ENCODE measurements at places on chromosomes 5 and 9.

DNA sequence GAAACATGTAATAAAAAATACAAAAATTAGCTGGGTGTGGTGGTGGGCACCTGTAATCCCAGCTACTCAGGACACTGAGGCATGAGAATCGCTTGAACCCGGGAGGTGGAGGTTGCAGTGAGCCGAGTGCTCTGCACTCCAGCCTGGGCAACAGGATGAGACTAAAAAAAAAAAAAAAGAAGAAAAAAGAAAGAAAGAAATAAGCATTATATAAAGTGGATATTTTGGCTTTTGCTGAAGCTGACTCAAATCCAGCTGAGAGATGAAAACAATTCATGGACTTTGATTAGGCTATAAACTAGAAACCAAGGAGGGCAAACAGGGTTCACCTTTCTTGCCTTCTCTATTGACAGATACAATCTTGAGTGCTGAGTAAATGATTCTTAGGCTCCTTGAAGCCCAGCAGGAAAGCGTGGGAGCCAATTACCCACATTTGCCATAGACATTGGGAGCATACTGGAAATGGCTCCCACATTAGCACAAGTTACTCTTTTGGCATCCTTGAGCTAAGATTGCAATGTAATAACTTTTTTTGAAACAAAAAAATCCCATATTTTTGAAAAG is 2.4 kb upstream of the BTF3 start:
- no peak for DNase-seq

DNA sequence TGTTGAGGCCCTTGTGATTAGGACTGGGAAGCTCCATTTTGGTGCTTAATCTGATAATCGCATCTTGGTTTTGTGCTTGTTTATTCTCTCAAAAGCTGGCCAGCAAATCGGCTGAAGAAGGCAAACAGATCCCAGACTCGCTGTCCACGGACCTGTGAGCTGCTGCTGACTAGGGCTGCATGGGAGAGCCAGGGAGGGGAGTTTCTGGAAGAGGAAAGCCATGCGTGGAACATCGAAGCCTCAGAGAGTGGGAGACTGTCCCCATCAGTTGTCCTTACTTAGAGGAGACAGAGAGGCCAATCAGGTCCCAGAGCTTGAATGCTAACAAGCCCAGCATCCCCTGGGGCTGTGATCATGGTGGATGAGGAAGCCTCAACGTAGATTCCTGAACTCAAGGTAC is 23.0 kb upstream of the FOXI1 start:
- no peak for DNase-seq

DNA sequence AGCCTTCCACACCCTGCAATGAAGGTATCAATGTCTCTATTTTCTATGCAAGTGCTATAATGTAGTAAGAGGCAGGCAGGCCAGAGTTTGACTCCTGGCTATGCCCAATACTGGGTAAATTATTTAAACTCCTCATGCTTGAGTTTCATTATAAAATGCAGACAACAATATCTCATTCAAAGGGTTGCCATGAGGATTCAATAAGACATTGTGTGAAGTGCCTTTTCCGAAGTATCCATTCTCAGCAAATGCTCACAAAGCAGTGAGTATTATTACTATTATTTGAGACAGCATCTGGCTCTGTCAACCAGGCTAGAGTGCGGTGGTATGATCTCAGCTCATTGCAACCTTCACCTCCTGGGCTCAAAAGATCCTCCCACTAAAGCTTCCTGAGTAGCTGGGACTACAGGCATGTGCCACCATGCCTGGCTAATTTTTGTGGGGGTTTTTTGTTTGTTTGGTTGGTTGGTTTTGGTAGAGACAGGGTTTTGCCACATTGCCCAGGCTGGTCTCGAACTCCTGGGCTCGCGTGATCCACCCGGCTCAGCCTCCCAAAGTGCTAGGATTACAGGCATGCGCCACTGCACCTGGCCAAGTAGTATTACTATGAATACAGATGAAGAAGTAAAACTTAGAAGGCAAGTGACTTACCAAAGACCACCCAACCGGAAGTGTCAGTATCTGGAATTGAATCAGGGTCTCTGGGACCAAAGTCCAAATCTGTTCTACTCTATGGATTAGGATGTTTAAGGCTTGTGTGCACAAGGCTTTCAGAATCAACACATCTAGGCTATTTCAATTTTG is 18.8 kb downstream of the ADAM19 start:
- no peak for DNase-seq

GRCh38 chr5:10424124-10424731 is 17.5 kb upstream of the ROPN1L start:
- no peak for DNase-seq

DNA sequence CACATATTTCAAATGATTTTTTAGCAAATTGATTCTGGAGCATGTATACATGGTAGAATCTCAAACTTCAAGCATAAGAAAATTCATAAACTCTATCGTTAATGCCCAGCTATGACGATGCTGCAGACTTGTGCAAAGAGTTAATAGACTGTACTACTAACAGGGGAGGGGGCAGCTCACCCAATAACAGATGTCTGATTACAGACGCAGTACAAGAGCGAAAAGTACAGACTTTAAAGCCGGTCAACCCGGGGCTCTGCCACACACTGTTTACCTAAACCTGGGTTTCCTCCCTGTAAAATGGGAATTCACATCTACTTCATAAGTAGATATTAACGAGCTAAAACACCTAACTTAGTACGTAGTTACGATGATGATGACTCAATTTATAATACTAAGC is 651 bp downstream of the TRIM23 start:
- DNase-seq = no peak

DNA sequence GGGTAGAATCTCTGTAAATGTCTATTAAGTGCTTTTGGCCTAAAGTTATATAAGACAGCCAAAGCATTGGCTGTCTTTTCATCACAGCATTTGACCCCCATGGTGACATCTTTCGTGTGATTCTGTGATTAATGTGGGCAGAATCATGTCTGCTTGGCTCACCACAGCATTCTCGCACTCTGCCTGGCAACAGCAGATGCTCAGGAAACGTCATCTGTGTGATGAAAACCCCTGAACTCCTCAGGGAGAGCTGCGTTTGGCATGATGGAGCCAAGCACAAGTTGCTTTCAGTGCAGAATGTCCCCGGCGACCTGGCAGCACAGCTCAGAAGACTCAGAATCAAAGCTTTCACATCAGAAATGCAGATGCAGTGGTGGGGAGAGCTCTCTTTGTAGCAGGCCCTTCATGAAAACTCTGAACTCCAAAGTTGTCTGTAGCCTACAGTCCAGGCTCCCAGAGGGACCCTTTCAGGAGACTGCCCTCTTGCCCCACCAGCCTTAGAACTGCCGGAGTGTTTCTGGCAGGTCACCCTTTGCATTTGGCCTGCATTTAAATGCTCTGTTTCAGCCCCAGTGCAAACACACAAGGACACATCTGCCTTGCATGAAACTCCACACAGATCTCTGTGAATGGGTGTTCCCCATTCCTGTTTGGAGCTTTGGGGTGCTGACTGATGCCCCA is 155.6 kb upstream of the PANK3 start:
- no peak for DNase-seq

DNA sequence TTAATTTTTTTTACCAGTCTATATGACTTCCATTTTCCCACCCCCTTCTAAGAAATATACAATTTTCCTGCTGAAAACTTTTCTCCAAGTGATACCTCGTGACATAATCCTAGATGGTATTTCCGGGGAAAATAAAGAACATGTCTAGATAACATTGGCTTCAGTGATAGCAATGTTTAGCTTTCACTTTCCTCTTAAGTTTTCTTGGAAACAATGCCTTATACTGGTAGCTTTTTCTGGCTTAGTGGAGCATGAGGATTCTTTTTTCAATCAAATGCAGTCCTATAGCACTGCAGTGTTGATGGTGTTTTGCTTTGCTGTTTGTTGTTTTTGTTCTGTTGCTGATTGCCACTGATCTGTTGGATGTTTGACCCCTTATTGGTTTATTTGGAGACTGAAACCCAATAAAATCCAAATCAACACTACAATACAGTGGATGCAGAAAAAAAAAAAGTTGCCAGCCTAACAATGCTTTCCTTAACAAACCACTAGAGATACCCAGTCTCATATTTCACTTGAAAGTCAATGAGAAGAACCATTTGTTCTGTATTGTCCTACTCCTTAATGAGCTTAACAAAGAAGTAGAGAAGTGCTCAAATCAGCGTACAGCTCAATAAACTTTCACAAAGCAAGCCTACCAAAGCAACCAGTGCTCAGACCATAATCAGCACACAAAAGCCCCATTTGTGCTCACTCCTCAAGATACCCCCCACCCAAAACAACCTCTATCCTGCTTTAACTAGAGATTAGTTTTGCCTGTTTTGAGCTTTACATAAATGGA is 74.2 kb upstream of the GRAMD2B start:
- no peak for DNase-seq

- DNase-seq = no peak
These were observed 161.0 kb upstream of the SLC28A3 start for GRCh38 chr9:84501587-84501986.

DNA sequence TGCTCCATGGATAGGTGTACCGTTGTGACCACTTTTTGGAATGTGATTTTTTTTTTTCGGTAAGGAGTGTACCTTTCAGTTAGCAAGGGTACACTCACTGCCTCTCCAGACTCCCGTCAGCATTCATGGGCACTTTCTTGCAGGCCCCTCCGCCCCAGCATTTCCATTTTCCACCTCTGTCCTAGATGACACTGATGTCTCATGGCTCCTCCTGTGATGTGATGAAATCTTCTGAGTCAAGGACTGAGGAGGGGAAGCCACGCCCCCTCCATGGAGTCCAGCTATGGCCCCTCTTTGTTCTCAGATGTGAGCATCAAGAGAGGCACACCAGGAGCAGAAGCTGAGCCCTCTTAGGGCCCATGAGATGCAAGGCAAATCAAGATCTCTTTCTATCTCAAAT is 61.8 kb downstream of the CTSL start:
- DNase-seq = no peak

DNA sequence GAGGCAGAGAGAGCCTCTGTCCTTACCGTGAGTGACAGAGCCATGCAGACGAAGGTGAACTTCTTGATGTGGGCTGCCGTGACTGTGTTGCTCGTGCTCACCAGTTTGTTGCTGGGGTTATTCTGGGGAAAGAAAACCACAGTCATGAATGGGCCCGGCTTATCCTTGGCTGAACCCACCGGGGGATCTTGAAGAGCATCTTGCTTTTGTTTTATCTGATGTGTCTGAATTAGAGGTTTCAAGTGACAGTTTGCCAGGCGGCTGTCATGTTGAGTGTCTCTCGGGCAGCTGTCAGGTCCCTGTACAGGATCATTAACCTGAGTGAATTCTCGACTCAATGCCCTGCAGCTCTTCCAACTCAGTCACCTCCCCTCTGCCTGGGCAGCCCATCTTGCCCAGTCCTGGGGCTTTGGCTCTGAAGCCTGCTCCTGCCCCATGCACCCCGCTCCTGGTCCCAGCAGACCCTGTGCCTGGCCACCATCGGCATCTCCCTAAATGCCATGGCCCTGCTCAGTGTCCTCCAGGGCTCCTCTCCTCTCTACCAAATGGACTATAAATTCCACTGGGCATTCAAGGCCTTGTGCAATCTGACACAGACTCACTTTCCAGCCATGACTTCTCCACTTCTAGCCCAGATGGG is 77.4 kb downstream of the OTULIN start:
- DNase-seq = no peak

- DNase-seq = no peak
These were observed 73.9 kb downstream of the FOXD1 start for GRCh38 chr5:73374520-73375190.

GRCh38 chr5:112316731-112317130 is 102.3 kb downstream of the EPB41L4A start:
- DNase-seq = no peak

GRCh38 chr5:105288946-105289345 is 1726.4 kb upstream of the NUDT12 start:
- no peak for DNase-seq

DNA sequence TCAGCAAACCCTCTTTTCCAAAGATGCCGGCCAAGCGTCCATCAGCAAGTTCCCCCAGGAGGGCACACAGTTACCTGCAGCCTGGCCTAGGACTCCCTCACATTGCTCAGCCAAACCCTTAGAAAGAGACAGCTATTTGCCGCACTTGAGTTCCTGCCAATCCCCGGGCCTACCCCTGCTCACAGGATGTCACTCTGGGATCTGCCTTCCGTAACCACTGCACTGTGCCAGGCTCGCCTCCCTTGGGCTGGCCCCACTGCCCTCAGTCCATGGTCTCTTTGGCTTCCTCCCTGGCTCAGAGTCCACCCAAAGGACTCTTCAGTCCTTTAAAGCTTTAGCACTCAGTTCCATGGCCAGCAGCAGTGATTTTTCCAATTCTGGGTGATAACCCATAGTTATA is 128.3 kb downstream of the NSG2 start:
- no peak for DNase-seq

GRCh38 chr9:69564557-69564956 is 107.6 kb downstream of the APBA1 start:
- DNase-seq = no peak

Data from stimulated activated CD8-positive, alpha-beta memory T cell treated with anti-CD3 and anti-CD28 coated beads, Interleukin-2, amount 100 ng/mL, for 1 hour (primary cell).